Breast epithelium (tissue), 4 donors: ENCODE measurements at places on chromosomes 5 and 9.

- DNase-seq, result no peak
Measured at GRCh38 chr9:134040176-134040565, 14.9 kb downstream of the BRD3OS start.

DNA sequence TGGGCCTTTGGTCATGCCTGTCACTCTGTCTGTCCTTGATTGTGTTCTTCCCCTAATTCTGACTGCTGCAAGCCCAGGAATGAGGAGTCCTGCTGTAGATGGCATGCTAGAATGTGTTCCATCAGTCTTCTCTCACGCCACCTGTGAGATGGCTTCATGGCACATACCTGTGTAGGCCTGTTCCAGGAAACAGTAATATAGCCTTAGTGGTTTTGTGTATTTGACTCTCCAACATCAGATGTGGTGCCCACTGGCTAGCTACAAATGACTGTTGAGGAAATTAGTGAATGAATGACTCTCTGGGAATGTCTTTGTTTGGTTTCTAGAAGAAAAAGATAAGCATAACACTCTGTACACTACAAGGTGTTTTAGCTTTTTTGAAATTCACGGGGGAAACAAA lies 367.5 kb downstream of the KDM4C start:
- DNase-seq, result no peak

GRCh38 chr5:95949810-95950209 lies 11.8 kb downstream of the ELL2 start:
- no peak for DNase-seq

- DNase-seq, result no peak
Measured at GRCh38 chr9:132487980-132488535, 78.0 kb downstream of the CFAP77 start.

GRCh38 chr5:149895416-149896345 lies 48.9 kb downstream of the PDE6A start:
- no peak for DNase-seq

- peak; percentile 72 for DNase-seq
Measured at GRCh38 chr5:112419986-112420864, 1.1 kb upstream of the EPB41L4A start.

DNA sequence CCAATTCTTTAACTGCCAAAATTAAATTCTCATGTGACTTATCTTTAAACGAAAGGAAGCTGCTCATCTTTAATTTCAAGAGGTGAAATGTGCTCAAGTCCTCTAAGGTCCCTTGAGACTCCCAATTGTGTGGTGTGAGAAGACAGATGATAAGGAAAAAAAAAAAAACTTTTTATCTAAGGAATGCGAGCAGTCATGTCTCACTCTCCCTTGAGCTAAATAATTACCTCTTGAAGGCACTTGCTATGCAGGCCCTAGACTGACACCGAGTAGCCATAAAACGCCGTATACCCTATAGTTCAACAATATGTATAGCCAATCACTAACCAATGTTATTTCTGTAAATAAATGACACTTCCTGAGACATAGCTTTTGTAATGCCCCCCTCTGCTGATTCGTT lies 1.5 kb upstream of the DTWD2 start:
- DNase-seq, result no peak

DNA sequence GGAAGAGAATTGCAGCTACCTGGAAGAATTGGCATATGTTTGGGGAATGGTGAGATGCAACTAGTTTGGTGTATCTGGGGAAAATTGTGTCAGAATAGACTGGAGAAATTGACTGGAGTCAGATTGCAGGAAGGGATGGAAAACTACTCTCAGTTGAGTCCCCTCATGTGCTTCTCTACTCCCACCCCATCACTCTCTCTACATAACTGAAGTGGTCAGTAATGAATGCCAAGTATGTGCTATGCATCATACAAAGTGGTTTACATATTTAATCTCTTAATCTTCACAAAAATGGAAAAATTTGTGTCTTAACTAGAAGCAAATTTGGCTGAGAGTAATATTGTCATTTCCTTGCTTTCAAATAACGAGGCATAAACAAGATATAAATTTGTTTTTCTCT lies 146.4 kb upstream of the TNC start:
- no peak for DNase-seq

GRCh38 chr9:2242831-2243330 lies 227.7 kb downstream of the SMARCA2 start:
- no peak for DNase-seq

DNA sequence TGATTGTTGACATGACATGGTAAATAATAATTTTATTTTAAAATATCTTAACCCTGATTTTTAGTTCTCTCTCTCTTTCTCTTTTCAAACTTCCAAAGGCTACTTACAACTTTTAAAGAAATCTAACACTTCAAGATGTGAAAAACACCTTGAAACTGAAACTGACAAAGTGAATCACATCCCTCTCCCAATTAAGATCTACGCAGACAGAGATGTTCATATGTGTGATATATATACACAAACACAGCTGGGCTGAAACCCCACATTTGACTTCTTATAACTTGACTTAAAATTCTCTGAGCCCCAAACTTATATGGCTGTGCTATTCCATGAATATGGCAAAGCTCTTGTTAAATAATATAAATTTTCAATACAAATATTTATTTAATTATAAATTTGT lies 261.2 kb upstream of the PTPRD start:
- no peak for DNase-seq

GRCh38 chr9:97468658-97469448 lies 32.6 kb upstream of the TMOD1 start:
- peak; percentile 73 for DNase-seq

DNA sequence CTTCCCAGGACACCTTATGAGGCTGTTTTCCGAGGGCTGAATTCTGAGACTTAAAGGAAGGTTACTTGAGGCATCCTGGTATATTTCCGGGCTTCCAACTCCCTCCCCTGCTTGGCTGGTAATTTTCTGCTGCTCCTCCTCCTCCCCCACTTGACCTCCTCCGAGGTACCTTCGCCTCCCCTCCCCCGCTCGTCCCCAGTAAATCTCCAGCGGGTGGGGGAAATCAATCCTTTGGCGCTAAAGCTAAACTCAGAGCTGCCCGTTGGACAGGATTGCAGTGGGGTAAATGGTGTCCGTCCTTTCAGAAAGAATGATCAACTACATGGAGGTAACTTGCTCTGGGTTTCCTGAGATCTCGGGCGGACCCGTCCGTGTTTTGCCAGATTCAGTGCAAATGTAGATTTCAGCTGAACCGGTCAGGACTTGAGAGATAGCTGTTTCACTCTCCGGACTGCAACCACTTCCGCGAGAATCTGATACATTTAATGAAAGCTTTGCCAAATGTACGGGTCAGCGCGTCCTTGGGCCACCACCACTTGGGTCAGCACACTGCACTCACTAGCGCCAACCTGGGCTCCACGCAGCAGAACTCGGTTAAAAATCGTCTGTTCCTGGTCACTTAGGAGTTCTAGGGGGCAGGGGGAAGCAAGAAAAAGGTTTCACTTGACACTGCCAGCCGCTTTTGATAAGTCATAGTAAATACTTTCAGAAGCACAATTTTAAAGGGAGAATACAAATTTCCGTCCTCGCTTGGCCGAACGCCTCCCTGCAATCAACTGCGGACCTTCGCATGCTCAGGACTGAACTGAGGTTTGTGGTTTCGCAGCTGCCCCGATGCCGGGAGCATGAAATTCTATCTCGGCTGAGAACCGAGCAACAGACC lies 4.6 kb upstream of the ISL1 start:
- no peak for DNase-seq

DNA sequence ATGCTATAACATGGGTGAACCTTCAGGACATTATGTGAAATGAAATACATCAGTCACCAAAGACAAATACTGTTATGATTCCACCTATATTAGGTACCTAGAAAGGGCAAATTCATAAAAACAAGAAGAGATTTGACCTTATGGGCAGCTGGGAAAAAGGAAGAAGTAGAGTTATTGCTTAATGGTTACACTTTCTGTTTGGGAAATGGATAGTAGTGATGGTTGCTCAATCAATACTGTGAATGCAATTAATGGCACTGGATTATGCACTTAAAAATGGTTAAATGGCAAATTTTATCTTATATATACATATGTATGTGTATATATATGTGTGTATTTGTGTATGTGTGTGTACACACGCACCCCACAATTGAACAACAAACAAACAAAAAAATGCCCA lies 15.2 kb downstream of the FKBP15 start:
- DNase-seq, result no peak

- no peak for DNase-seq
Measured at GRCh38 chr9:6498982-6499381, 86.0 kb downstream of the UHRF2 start.

- DNase-seq, result no peak
Measured at GRCh38 chr5:16600946-16601345, 15.9 kb downstream of the RETREG1 start.

GRCh38 chr5:2536632-2537377 lies 214.7 kb downstream of the IRX2 start:
- DNase-seq, result no peak

GRCh38 chr9:104961238-104961637 lies 33.3 kb upstream of the ABCA1 start:
- no peak for DNase-seq

DNA sequence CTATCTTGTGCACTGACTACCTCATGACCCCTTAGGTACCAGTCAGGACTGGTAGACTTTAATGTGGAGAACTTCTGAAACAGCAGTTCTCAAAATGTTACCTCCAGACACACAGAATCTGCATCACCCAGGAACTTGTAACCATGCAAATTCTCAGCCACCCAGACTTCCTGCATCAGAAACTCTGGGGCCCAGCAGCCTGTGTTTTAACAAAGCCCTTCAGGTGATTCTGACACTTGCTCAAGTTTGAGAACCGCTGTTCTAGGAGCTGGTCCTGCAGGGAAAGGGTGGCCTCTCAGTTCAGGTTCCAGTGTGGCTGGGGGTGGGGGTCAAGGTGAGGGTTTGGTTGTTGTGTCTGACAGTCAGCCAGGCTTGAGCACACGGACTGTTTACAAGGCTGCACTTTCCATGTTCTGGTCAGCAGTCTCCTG lies 28.4 kb downstream of the ZFP62 start:
- no peak for DNase-seq

- DNase-seq, result no peak
Measured at GRCh38 chr9:3969590-3970260, 330.1 kb downstream of the GLIS3 start.

- DNase-seq, result peak; percentile 70
Measured at GRCh38 chr9:137593176-137593575, 2.9 kb upstream of the ZMYND19 start.

DNA sequence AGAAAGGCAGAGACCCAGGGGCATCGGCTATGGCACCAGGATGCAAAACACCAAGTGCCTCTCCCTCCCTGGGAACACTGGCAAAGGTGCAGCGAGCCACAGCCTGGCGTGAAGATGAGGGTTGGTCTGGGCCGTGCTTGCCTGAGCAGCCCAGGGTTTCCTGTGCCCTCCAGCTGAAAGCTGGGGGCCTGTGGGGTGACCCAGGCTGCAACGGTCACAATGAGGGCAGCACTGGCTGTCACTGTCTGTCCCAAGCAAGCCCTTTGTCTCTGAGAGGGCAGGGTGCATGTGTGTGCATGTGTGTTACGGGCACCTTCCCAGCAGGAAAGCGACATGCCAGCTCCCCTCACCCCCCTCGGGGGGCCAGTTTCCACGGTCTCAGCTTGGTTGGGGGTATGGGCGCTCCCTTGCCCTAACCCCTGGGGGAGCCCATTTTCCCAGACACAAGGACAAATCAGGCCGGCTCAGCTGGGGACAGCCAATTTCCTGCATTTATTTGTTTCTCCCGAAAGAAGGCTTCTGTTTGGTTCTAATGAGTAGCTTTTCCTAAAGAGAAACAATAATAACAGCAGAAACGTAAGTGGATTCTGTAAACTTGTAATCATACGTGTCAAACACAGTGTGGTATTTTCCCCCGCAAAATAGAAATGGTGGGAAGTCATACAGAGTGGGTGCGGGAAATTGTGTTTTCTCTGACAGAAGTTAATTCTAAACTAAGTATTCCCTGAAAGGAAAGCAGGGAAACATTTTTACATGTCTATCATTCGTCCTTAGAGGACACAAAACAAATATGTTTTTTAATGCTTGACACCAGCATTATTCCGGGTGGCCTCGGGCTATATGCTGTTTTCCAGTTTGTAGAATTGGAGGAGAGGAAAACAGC lies 21.3 kb downstream of the MRPL36 start:
- no peak for DNase-seq

GRCh38 chr5:13934125-13934524 lies 10.4 kb downstream of the DNAH5 start:
- no peak for DNase-seq

- DNase-seq, result no peak
Measured at GRCh38 chr9:117744369-117744768, 40.2 kb downstream of the TLR4 start.

GRCh38 chr9:101586651-101587050 lies 8.1 kb downstream of the PPP3R2 start:
- no peak for DNase-seq

DNA sequence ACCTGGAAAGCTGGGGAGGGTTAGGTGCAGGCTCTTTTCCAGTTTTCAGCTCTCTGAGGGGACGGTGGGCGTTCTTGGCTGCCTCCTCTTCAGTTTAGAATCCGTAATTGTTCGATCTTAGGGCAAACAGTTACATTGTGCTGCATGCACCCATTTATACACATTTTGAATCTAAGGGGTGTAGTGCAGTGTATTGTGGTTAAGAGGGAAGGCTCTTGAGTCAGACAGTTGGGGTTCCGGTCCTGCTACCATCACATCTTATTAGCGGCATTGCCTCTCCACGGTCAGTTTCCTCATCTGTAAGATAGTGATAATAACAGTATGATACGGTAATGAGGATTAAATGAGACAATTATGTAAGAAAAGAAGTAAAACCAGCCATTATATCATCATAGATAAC lies 625 bp downstream of the EXOSC2 start:
- no peak for DNase-seq

- DNase-seq, result no peak
Measured at GRCh38 chr5:119339965-119340364, 15.9 kb upstream of the TNFAIP8 start.

DNA sequence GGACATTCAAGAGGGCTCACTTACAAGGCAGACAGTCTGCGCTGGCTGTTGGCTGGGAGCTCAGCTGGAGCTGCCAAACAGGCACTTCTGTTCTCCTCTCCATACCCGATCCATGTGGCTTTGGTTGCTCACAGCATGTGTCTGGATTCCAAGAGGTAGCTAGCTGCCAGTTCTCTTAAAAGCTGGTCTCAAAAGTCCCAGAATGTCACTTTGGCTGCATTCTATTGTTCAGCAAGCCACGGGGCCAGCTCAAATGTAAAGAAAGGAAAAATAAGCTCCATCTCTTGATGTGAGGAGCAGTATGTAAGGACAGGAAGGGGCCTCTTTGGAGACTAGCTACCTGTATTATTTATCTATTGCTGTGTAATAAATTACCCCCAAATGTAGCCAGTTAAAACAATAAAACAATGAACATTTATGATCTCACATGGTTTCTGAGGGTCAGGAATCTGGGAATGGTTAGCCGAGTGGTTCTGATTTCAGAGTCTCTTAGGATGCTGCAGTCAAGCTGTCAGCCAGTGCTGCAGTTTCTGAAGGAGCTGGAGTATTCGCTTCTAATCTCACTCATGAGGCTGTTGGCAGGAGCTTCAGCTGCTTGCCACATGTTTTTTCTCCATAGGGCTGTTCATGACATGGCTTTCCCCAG lies 112.7 kb upstream of the CLINT1 start:
- DNase-seq, result no peak

DNA sequence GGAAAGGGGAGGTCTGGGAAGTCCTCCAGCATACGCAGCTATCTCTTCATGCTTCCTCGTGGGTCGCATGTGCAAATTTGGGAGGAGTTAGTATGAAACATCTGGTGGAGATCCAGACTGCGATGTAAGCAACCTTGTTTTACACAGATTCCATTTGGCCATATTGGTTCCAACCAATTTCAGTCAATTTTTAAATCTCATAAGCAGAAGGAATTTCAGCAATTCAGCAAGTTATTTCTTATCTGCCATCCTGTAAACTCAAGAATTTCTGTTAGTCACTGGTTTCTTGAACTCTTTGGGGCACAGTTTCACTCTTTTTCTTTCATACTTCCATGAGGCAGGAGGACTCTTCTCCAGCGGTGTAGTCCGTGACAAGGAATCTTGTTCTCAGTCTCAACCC lies 130.4 kb upstream of the CLINT1 start:
- DNase-seq, result no peak
